ENCODE measurements at places on chromosomes 12 and 14.

GRCh38 chr12:95054206-95054605 lies 19.2 kb downstream of the NR2C1 start:
- no peak for DNase-seq

GRCh38 chr12:28631831-28632230 lies 441.6 kb downstream of the CCDC91 start:
- DNase-seq: no peak

DNA sequence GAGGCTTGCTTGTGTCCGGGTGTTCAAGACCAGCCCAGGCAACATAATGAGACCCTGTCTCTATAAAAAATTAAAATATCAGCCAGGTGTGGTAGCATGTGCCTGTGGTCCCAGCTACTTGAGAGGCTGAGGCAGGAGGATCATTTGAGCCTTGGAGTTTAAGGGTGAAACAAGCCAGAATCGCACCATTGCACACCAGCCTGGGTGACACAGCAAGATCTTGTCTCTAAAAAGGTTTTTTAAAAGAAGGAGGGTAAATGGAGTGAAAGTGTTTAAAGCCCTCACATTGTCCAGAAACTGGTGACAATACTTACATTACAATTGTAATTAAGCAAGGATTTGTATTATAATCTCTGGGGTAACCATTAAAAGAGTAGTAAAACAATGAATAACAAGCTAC lies 64.2 kb downstream of the SINHCAF start:
- DNase-seq: no peak

- no peak for DNase-seq
Observed at GRCh38 chr14:57785058-57785457, 80.8 kb downstream of the SLC35F4 start.

DNA sequence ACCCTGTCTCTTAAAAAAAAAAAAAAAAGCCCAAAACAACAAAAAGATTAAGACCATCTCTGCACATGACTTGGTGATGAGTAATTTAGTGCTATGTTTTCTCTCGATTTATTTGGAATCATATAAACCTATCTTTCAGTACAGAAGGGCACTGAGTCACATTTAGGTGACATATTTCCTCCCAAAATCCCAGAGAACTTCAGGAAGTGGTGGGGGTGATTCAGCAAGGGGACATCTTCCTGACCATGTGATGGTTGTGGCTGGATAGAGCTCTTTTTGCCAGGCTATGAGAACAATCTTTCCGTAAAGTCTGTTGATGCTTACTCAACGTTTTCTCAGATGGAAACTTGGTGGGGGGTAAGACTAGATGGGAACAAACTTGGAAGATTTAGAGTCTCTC lies 50.0 kb downstream of the PPFIBP1 start:
- no peak for DNase-seq

DNA sequence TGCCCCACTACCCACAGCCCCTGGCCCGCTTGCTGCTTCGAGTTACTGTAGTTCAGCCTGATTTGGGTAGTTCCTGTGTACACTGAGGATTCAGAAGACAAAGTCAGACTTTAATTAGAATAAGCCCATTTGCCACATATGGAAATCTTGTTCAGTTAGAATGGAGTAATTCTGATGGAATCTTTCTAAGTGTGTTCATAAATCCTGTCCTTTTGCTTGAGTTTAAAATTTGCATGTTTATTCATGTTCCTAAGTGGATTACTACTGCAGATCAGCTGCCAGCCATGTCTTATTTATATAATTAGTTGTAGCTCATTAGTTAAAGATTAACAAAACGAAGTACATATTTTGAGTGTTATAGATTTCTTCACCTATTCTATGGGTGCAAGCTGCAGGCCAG lies 504.5 kb downstream of the PCNX1 start:
- no peak for DNase-seq

GRCh38 chr14:88706425-88706824 lies 86.3 kb downstream of the EML5 start:
- no peak for DNase-seq

DNA sequence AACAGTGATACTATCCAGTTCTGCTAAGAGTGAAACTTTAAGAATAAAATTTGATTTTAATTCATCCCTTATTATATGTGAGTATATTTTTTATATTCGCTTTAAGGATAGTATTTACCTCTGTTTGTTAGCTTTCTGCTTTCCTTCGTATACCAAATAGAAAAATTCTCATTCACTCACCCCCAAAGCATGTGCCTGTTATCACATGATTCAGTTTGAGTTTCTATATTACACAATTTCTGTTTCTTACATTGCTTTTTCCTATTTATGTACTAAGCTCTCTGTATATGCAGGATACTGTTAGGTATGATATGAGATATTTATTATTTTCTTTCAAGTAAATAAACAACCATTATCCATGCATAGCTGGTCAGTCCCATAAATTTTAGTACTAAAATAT lies 275.2 kb downstream of the FBXL14 start:
- no peak for DNase-seq

GRCh38 chr14:81245771-81246170 lies 25.0 kb upstream of the GTF2A1 start:
- DNase-seq: no peak

DNA sequence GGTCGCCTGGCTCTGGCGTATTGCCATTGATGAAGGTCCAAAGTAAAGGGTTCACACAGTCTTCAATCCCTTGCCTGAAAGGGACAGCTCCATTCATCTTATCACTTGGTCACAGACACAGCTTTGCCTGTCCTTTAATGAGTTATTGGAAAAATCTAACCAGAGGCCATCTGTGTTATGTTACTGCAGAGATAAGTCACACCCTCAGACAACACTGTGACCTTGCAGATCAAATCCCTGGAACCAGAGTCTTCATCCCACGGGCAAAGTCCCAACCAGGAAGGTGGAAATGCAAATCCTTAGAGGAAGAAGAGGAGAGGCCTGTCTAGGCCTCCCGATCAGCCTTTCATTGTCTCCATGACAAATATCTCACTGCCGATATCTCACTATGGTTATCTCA lies 68.3 kb upstream of the SCN8A start:
- no peak for DNase-seq

- no peak for DNase-seq
Observed at GRCh38 chr14:100698666-100699448, 27.8 kb upstream of the DLK1 start.

DNA sequence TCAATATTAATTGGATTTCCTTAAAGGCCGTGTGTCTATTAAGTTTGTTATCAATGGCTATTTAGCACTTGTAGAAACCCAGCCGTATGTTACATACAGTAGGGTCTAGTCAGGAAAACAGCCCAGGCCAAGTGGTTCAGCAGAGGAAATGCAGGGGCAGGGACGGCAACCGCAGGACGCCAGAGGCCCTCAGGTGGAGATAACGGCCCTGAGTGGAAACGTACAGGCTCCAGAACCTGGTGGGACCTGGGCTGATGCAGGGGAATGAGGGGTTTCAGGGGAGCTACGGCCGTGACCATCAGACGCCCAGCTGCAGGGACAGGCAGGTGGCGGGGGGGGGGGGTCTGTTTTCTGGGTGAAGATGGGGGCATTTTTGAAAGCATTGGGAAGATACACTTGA lies 3.7 kb upstream of the ANKLE2 start:
- no peak for DNase-seq

DNA sequence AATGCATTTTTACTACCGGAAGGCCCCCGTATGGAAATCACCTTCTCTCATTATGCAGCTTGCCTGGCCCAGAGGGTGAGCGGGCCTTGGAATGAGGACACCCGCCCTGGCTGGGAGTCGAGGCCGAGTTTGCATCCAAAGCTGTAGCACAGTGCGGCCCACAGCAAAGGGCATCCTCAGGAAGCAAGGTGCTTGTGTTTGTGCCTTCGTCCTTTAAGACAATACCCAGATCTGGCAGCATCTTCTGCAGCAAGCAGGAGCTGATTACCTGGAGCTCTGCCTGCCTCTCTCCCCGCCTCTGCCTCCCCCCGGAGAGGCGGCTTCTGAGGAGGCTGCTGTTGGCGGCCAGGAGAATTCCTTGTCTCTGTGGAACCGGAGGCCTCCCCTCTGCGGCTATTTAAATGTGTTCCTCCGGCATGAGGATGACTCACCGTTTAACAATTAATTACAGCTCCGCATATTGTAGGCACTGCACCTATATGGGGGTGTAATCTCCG lies 145.3 kb downstream of the CACNA1C start:
- peak; percentile 13 for DNase-seq

DNA sequence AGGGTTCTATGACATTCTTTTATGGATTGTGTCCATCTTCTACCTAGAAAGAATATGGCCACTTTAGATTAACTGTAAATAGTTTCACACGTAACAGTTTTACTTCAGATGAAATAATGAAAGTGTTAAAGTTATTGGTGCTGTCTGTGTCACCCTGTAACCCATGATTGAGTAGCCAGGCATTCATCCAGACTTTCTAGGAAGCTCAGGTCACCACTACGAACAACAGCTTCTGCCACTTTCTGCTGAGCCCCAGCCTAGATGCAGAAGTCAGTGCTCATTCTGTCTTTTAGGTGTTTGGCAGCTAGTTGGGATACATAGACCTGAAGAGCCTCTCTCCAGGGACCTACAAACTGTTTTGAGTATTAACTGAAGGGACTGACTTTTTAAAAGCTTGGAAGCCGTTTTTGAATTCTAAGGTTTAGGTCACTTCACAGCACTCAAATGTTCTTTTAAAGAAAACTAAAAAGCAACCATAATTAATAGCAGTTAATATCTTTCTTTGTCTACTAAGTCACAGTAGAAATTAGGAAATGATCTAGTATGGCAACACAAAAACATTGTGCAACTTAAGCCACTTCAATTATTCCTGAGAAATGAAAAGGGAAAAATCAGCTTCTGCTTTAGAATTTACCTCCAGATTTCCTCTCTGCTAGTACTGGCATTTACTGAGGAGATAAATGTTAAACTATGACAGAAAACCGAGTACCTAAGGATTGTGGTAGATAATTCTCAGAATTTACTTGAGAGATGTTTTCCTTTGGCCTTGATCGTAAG lies 266.9 kb downstream of the CCDC91 start:
- no peak for DNase-seq

- no peak for DNase-seq
Observed at GRCh38 chr12:19351346-19351745, 87.9 kb upstream of the AEBP2 start.

DNA sequence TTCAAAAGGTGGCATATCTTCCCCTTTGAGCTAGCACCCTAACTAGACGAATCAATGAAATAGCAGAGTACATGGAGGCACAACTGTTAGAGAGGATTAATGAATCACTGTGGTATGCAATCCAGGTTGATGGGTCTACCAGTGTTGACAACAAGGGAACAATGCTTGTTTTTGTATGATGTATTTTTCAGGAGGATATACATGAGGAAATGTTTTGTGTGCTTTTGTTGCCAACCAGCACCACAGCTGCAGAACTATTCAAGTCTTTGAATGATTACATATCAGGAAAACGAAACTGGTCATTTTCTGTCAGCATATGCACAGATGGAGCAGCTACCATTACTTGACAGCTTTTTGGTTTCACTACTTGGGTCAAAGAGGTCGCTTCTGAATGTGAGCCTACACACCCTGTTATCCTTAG lies 142.6 kb downstream of the GPHN start:
- DNase-seq: no peak

- no peak for DNase-seq
Observed at GRCh38 chr12:25052196-25052913, 103.5 kb upstream of the BCAT1 start.

DNA sequence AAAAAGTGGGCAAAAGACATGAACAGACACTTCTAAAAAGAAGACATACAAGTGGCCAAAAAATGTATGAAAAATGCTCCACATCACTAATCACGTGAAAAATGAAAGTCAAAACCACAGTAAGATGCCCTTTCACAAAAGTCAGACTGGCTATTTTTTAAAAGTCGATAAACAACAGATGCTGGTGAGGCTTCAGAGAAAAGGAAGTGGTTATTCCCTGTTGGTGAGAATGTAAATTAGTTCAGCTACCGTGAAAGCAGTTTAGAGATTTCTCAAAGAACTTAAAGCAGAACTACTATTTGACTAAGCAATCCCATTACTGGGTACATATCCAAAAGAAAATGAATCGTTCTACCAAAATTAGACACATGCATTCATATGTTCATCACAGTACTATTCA lies 237.0 kb downstream of the KIF21A start:
- no peak for DNase-seq

DNA sequence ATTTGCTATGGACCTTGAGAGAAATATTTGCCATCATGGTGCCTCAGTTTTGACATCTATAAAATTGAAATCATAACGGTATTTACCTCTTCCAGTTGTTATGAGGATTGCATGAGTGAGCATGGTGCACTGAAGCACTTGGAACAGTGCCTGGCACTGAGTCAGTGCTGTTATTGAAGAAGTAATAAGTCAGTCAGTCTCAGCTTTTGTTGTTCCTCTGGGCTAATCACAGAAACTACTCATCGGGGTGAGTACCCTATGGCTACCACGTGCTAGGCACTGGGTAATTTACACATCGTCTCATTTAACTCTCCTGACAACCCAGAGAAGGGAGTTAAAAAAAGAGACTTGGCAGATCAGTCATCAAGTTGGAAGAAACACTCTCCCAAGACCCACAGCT lies 159.5 kb upstream of the NRXN3 start:
- DNase-seq: no peak

DNA sequence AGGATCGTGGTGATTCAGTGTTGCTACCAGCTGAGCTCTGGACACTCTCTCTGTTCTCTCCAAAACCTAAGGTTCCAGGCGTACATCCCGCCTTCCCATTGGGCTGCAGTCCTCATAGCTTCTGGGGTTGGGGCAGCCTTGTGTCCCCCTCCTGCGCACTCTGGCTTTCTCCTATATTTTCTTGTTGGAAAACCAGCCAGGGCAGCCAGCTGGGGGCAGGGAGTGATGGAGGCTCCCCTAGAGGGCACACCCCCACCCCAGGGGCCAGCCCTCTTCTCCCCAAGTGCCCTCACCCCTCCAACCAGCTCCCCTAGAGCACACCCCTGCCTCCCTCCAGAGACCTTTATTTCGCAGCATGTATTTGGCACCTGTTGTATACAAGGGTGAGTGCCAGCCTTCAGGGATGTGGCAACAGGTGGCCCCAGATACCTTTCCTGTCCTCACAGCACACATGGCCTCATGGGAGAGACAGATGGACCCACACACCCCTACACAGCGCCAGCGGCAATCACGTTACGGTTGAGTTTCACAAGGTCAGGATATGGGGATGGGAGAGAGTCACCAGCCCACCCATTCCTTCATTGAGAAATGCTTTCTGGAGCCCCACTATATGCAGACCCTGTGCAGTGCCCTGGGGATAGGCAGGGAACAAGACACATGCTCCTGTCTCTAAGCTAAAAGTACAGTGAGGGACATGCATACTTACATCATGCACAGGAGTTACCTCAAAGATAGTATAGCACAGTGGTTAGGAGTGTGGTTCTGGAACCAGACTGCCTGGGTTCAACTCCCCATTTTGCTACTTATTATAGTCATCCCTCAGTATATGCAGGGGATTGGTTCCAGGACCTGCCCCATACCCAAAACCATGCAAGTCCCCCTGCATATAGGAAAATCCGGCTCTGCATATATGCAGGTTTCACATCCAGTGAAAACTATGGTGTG lies 141.1 kb downstream of the PHETA1 start:
- DNase-seq: no peak

GRCh38 chr12:105783983-105784947 lies 354.5 kb downstream of the NUAK1 start:
- no peak for DNase-seq
